Inflammatory macrophage treated with lipopolysaccharide for 1 hour (primary cell): ENCODE measurements at places on chromosomes 1 and 21.

- DNase-seq = no peak
Observed at GRCh38 chr1:43327549-43328292, 9.9 kb upstream of the MPL start.

DNA sequence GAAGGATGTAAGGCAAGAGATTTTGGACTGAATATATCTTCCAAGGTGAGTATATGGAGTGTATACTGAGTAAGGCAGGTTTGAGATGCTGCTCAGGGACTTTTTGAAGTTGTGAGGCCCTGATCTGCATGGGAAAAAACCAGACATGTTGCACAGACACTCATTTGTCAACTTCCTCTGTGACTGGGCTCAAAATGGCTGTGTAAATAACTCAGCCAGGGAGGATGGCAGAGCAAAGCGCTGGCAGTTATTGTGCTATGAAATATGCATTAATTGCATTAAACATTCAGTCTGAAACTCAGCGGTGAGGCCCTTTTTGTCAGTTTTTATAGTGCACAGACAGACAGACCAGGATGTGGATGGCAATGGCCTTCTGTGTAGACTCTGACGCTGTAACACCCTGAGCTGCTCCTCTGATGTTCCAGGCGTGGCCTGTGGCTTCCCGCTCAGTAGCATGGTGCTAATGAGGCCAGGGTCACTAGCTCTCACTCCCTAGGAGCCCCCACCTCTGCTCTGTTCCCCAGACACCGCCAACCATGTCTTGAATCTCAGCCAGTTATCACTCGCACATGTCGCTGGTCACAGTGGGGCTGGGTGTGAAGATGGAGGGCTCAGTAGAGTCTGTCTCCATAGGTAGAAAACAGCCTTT is 307.0 kb upstream of the PROX1 start:
- no peak for DNase-seq

- DNase-seq = no peak
Observed at GRCh38 chr1:151479462-151479861, 20.2 kb upstream of the POGZ start.

- no peak for DNase-seq
Observed at GRCh38 chr1:23616292-23616824, 57.1 kb upstream of the ID3 start.

GRCh38 chr1:185520188-185520920 is 203.3 kb upstream of the IVNS1ABP start:
- peak; percentile 91 for DNase-seq

DNA sequence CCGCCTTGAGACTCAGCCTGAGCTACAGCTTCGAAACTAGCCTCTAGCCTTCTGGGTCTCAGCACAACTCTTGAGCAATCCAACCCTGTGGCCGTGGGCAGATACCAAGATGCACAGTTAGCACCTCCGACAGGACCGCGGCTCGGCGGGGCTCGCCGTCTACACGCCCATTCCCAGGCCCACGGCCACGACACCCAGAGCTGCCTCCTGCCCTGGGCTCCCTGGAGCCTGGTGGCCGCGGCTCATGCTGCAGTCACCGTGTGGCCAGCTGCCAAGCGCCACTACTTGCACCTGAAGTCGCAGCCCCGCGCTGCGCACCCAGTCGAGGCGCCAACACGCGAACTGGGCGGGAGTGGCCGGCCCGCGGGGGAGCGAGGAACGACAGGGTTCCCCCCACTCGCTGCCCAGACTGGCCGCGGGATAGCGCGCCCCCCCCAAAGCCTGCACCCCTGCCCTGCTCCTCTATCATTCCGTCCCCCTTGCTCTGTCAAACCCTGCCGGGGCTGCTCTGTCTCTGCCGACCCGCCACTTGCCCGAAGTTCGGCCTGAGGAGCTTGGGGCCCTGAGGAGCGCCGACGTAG is 729 bp upstream of the CDCA8 start:
- DNase-seq = peak; percentile 18

GRCh38 chr1:73736125-73736524 is 461.9 kb downstream of the LRRIQ3 start:
- no peak for DNase-seq
